ENCODE measurements at places on chromosomes 6 and 20. TPM values are rescaled to one million over a fixed set of nuclear protein-coding genes. Genes with fewer than 3 reads are reported as not detected.

DNA sequence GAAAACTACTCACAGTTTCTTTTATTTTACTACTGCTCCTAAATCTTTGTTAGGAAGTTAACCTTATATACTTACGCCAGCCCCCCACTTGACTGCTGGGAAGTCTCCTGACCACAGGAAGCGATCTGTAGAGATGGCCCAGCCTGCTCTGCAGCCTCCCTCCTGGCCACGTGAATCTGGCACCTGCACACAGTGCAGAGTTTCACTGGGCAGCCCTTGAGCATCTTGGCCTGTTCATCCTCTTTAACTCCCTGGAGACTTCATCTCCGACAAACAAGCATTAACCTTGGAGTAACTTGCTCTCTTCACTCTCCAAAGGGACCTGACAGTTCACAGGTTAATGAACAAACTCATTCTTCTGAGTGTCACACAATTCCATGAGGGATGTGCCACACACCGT is 294.1 kb downstream of the BTBD9 start:
- DNase-seq, result no peak

DYNLT1 gene
- 109 TPM for total RNA-seq

THBS2 gene
- total RNA-seq, result not detected

NR2E1 gene
- not detected for total RNA-seq

GRCh38 chr20:62817975-62818591 is 1.2 kb downstream of the COL9A3 start:
- DNase-seq, result no peak

GRCh38 chr6:63635215-63635587 is 401 bp upstream of the PHF3 start:
- peak; percentile 41 for DNase-seq

DNA sequence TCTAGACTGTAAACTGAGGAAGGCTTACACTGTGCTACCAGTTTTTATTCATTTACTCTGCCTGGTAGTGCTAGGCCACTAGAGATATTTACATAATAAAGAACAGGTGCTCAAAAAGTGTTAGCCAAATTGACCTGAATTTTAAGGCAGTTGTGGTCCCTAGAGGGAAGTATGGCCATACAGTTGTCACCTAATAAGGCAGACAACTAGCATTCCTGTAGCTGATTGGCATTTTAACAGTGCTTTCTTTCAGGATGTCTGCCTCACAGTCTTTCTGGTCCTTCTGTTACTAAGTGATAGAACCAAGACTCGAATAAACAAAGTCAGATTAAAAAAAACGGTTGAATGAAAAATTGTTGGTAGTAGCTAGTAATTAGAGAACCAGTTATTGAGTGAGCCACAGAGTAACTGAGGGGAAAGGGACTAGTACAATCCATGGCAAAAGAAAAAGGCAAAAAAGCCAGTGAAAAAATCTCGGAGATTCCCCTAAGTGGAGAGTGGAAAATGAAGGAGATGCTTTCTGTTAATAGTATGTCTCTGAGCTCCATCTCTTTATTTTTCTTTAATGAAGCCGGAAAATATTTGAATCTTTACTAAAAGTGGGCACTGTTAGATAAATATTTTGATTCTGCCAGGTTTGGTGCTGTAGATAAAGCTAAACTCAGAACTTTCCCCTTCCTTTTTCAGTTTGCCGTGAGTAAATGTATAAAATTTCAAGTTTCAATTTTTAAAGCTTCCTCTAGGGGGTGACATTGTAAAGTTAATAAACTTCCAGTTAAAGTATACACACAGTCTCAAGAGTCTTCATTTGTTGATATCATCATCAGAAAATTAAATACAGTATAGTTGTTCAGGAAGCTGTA is 9.1 kb downstream of the VTA1 start:
- DNase-seq, result no peak

GRCh38 chr6:142071981-142072380 is 60.7 kb upstream of the GJE1 start:
- DNase-seq, result no peak

CCN2 gene
- total RNA-seq, result not detected

DNA sequence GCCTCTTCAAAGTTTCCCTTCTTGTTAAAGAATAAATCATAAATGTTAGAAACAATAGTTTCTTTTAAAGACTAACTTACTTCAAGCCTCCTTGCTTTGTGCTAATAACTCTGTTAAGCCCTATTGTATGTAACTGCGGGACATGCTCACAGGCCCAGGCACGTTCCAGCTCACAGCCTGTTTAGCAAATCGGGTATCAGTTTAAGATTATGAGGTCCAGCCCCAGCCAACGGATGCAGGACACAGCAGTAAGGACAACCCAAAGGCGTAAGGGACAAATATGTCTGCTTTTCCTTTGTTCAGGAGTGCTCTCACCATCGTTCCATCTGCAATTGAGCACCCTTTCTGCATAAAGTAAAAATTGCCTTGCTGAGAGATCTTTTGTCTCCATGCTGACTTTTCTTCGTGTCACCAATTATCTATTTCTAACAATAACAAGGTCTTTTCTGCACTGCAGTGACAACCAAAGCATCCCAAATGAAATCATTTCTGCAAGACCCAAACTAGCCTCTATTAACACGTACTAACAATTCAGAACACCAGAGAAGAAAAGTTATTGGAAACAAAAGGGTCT is 1.4 kb downstream of the C6orf52 start:
- no peak for DNase-seq

DNA sequence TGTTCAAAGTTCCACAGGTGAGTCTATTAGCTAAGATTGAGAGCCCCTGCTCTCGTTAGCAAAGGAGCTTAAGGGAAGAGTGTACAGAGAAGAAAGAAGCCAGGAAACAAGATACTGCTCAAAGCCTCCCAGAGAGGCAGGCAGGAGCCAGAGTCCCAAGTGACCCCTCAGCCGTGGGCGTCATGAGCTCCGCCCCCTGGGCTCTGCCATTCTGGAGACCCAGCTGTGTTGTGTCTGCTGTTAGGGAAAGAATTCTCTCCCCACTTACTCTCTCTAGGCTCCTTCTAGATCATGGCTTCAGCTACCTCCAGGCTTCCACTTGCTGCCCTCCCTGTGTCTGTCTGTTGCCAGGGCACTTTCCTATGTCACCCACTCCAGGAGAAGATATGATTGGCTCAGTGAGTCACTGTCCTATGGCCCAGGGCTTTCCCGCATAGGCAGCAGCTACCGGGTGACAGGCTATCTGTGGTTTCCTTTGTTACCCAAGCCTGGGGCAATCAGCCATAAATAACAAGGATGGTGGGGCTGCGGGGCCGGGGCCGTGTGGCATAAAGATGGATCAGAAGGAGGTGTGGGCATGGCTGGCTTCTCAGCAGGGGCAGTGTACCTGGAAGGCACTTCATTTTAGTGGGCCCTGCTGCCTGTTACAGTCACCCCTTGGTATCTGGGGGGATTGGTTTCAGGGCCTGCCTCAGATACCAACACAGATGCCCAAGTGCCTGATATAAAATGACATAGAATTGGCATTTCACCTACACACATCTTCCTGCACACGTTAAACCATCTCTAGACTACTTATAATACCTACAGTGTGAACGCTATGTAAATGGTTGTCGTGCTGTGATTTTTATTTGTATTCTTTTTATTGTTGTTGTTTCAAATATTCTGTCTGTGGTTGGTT is 118.9 kb downstream of the ARMC2 start:
- DNase-seq, result peak; percentile 47

PROCR gene
- 2.4 TPM for total RNA-seq

PRKN gene
- total RNA-seq, result not detected

DNA sequence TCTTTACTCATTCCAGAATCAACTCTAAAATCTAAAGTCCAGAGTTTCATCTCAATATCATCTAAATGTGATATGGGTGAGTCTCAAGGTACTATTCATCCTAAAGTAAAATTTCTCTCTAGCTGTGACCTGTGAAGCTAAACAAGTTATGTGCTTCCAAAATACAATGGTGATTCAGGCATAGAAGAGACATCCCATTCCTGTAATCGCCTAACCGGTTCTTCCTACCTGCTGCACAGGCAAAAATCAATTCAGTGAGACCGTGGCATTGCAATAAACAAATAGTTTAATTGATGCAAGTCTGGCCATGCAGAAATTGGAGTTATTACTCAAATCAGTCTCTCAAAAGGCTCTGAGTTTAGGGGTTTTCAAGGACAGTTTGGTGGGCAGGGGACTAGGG is 232.8 kb downstream of the UBE3D start:
- no peak for DNase-seq

BANF2 gene
- not detected for total RNA-seq

DNA sequence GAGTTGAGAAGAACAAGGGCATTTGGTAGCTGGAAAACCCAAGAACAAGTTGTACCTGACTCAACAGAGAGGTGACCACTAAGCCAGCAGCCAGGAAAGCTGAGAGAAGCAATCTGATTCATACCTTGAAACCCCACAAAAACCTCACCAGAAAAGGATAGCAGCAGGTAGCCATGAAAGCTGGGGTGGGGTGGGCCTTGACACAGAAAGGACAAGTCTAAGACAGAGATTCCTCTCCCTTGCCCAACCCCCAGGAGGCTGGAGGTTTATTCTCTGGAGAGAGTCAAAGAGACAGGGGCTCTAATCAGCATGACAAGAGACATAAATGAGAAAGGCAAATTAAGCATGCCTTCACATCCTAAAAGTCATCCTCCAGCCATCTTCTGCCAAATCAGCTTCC is 151.7 kb upstream of the DST start:
- no peak for DNase-seq

GRCh38 chr20:48760403-48760983 is 67.3 kb downstream of the PREX1 start:
- DNase-seq, result peak; percentile 91

SLC52A3 gene
- not detected for total RNA-seq

DNA sequence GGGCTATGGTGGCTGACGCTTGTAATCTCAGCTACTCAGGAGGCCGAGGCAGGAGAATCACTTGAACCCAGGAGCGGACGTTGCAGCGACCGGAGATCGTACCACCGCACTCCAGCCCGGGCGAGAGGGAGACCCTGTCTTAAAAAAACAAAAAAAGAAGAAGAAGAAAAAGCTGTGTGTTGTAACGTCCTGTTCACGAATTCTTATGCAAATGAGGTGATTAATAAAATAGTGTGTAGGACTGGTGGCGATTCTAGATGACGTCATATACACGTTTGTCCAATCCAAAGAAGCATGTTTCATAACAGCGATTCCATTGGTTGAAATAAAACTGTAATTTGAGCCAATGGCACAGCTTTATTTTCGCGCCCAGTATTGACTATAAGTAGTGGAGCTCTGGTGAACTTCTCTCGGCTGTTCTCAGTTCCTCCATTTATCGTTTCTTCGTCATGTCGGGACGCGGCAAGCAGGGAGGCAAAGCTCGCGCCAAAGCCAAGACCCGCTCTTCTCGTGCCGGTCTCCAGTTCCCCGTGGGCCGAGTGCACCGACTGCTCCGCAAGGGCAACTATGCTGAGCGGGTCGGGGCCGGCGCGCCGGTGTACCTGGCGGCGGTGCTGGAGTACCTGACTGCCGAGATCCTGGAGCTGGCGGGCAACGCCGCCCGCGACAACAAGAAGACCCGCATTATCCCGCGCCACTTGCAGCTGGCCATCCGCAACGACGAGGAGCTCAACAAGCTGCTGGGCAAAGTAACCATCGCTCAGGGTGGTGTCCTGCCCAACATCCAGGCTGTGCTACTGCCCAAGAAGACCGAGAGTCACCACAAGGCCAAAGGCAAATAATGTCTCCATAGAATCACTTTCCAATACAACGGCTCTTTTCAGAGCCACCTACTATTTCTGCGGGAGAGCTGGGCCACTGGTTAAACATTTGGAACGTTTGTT is 47.0 kb downstream of the OR2B2 start:
- DNase-seq, result peak; percentile 91

DNA sequence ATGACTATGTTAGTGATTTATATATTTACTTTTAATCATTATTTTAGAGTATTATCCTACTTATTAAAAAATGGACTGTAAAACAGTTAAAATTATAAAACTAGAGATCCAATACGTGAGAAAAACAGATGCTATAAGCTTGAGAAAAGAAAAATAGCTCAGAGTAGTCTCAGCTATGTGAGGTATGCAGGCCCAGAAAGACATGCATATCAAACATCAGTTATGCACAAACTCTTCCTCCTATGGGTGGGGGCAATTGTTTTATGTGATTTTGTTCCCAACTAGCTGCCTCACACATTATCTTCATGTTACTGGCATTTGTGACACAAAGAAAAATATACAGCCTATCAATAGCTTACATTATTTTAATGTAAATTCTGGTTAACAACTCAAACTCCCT is 28.8 kb downstream of the RARS2 start:
- no peak for DNase-seq

TMEM242 gene
- 14.1 TPM for total RNA-seq

DNA sequence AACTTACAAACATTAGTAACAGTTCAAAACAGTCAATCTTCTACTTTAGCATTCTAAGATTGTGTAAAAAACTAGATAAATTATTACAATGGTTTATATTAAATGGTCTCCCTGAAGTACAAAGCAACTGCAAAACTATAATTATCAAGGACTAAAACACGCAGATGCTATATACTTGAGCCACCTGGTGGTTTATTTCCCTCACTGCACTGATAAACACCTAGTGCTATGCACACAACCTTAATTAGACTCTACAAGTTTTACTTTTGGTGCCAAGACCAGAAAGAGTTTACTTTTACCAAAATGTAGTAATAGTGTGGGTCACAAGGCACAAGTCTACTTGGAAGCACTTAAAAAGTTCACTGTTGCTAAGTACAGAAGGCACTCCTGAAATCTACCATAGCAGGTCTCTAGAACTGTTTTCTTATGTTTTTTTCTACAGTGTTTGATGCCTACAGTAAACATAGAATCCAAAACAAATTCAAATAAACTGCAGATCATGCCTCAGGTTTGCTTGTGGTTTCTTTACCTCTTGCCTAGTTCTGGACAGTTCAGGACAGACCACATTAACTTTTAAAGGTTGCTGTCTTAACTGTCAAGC is 49.2 kb downstream of the GMDS start:
- DNase-seq, result no peak

DNA sequence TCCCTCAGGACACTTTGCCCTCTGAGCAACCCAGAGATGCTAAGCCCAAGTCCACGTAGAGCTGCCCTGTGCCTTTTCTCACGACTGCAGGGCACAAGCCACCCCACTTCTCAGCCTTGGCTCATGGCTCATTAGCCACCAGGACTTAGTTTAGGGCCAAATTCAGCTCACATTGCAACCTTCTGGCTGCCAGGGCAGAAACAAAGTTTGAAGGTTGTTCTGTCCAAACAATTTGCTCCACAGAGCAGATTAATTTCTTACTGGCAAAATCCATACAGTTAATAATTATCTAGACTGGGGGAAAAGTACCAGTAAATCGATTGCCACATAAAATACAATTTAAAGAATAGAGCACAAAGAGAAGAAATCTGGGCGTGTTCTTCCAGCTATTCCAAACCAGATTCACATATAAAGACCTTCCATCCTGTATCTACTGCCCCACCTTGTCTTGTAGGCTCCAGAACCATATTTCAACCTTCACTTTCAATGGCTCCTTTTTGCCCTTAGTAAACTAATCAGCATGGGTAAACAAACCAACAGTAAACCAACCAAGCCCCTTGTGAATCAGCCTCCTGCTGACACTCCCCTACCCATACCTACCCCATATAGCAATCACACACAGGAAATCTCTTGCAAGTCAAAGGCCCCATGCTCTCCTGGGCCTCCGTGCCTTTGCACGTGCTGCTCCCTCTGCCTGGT is 101.9 kb downstream of the QRSL1 start:
- no peak for DNase-seq
